ENCODE measurements at places on chromosomes 2 and 18.

DNA sequence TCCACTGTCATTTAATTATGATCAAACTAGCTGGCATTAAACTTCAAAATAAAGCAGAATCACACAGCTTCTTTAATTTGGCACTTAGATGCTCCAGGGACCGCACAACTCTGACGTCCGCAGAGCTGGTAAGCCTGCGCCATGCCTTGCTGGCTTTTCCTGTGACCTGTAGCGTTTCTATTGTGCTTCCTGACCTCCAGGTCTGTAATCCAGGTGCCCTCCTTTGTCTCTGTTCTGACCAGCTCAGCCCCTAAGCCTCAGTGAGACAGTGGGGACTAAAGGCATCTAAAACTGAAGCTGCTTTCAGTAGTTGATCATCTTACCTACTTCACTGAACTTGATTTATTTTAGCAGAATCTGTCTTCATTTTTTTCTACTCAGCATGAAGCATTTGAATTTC lies 249.7 kb upstream of the RGPD4 start:
- DNase-seq: no peak

DNA sequence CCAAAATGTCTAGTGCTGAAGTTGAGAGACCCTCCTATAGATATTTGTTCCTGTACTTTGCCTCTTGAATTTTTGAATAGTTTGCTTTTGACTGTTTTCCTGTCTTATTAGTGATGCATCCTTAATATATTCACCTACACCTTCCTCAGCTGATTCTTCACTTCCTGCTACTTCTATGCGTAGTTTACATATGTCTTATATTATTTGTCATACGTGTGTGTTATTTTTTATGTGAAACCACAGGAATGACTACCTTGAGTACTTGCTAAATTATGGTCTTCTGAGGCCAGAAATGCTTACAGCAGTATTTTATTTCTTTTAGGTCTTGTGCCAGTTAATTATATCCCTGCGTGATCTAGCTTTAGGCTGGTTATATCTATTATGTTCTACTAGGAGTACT lies 9.9 kb downstream of the UBE2E3 start:
- DNase-seq: no peak

DNA sequence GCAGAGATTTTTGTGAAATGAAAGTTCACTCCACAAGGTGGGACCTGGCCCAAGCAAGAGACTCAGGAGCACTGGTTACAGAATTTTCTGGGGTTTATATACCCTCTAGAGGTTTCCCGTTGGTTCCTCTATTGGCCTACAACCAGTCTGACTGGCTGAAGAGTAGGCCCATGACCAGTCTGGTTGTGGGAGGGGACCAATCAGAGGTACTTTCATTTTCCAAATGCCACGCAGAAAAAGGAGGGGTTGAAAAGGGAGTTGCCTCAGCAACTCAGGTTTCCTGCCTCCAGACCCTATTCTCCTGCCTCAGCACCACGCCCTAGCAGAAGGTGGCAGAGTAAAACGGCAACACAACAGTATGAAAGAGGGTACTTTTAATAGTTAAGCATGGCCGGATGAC lies 98.4 kb downstream of the COLEC12 start:
- DNase-seq: no peak

DNA sequence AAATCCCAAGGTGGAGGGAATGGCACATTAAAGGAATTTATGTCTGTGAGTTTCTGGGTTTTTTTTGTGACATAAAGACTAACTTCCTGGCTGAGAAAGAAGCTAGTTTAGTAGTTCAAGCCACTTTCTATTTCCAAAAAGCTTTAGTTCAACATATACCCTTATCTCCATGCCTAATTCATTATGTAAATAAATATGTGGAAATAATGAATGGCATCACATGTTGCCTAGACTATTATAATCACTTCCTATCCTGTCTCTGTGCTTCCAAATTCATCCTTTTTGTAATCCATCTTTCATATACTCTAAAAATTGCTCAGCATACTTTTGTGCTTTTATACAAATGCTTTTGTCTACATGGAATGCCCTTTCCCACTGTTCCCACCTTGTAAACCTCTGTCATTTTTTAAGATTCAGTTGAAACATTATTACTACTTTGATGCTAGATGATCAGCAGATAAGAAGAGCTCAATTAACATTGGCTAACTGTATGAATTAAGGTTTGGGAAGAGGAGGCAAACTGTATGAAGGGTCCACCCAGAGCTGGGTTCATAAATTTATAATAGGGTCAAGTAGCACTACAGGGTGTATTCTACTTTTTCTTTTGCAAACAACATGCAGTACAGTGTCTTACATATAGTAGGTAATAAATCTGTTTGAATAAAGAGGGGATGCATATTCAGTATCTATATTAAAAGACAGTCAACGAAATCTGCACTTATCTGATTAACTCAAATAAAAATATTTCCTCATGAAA lies 61.7 kb upstream of the MTIF2 start:
- no peak for DNase-seq

DNA sequence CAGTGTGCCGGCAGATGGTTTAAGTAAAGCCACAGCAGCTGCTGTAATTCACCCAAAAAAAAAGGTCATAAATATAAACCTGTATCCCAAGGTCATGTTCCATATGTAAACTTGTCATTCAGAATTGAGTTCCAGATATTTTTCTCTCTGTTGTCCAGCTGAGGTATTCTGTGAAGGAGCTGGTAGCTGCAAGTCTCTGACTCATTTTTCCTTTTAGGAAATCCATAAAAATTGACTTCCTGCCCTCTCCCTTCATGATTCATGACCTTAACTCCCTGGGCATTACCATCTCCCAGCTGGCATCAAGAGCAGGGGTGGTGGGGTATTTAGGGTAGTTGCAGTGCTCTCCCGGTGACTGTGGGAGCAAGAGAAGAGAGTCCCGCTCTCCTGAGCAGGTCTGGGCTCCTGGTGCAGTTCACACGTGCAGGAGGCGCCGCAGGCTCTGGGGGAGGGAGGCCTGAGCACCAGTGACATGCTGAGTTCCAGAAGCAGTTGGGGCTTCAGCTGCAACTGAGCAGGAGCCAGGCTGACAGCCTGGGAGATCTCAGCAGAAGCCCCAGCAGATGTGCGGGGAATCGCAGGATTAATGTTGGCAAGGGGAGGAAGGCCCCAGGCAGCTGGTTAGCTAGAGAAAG lies 192.6 kb downstream of the MGAT5 start:
- DNase-seq: no peak

DNA sequence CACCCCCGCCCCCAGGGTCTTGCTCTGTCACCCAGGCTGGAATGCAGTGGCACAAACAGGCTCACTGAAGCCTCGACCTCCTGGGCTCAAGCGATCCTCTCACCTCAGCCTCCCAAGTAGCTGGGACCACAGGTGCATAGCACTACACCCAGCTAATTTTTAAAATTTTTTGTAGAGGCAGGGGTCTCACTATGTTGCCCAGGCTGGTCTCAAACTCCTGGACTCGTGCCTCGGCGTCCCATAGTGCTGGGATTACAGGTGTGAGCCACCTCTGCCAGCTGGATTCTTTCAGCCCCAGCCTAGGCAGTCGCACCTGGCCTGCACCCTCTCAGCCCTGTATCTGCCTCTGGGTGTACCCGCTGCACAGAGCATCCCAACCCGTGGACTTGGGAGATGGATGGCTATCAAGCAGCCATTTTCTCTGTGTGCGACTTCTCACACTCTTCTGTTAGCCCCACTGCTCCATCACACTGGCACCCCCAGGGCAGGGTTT lies 166.4 kb upstream of the HAAO start:
- no peak for DNase-seq

DNA sequence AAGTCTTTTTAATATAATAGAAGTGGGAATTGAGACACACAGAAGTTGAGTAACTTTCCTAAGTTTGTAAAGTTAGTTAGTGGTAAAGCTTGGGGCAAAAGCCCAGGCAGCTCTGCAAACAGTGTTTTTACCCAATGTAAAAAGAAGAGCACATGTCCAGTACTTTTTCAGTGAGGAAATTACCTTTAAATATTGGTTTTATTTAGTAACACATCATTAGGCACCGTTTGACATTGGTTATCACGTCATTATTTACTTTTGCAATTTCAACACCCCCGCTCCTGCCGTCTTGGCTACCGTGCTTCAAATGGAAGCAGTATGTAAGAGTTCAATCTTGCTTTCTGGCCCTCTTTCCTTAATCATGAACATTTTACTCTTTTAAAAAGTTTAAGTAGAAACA lies 807.9 kb downstream of the EPHA4 start:
- no peak for DNase-seq

- no peak for DNase-seq
Measured at GRCh38 chr18:46260879-46261143, 156.6 kb downstream of the HAUS1 start.

DNA sequence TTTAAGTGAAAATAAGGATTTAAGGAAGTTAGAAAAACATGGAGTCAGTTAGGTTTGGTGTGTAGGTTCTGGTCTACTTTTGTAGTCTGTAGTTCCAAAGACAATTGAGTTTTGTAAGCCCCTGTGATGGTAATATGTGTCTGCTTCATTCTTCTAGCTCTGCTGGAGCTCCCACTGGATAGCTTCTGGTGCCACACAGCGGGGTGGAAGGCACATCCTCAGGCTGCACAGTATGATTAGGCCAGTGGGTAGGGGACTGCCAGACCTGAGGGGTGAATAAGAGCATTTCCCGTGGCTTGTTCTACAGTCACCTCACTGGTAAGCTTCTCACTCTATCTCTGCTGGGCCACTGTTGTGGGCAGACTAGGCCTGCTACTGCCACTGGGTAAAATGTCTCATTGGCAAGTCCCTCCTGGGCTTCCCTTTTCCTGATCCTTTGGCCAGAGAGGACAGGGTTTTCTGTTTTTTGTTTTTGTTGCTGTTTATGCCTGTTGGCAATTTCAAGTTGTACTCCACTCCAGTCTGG lies 44.5 kb downstream of the TMEM131 start:
- no peak for DNase-seq

DNA sequence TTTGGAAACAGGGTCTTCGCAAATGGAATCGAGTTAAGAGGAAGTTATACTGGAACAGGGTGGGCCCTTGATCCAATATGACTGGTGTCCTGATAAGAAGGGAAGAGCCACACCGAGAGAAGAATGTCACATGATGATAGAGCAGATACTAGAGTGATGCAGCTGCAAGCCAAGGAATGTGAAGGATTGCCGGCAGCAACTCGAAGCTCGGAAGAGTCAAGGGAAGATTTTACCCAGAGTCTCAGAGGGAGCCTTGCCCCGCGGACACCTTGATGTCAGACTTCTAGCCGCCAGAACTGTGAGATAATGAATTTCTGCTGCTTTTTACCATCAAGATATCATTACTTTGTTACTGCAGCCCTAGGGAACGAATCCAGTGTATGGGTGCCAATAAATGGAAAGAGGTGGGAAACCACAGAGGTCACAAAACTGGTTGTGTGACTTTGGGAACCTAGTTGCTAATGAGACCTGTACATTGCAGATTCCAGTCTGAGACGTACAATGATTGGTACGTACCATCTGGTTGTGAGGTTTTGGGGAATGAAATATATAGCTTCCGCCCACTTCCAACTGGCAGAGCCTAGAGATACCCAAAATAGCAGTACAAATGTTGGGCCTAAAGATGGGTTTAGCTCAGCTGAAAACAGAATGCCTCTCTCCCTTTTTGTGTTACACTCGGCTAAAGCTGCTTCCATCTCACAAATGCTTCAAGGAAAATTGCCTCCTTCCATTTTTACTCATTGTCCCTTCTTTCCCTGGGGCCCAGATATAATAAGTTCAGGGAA lies 28.6 kb upstream of the VWA3B start:
- no peak for DNase-seq

- no peak for DNase-seq
Measured at GRCh38 chr18:61870151-61870550, 22.7 kb downstream of the RNF152 start.

DNA sequence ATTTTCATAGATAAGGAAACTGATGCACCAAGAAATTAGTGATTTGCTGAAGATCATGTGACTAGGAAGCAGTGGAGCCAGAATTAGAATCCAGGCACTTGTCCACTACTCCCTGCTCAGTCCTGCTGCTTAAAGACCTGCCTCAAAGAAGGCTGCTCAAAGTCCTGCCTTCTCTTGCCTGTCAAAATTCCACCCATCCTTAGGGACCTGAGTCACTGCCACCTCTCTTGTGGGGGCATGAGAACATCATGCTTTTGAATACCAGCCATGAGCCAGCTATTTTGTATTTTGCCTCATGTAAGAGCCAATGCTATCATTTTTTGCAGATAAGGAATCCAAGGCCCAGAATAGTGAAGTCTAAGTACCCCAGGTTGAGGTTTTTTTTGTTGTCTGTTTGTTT lies 47.1 kb downstream of the DDX1 start:
- no peak for DNase-seq
